ENCODE measurements at places on chromosomes 2 and 18.
A peak's percentile ranks its signal among the peaks of the same experiment; 100 is the strongest.

- DNase-seq, result no peak
Measured at GRCh38 chr2:65602603-65603235, 170.3 kb upstream of the SPRED2 start.

DNA sequence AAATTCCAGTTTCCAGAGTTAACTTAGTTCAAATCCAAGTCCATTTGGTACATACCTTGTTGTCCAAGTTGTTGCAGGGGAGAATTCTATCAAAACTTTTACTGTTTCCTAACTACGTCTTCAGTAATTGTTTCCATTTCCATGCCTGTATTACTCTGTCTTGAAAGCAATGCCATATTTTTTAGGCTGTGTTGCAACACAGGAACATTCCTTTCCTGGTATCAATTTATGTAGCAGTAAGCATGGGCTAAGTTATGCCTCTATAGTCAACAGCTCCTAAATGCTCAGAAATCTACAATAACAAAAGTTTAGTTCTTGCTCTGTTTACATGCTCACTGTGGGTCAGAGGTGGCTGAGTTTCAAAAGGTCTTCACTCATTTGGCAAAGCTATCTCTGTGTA lies 1943.8 kb upstream of the PIK3C3 start:
- DNase-seq, result no peak

DNA sequence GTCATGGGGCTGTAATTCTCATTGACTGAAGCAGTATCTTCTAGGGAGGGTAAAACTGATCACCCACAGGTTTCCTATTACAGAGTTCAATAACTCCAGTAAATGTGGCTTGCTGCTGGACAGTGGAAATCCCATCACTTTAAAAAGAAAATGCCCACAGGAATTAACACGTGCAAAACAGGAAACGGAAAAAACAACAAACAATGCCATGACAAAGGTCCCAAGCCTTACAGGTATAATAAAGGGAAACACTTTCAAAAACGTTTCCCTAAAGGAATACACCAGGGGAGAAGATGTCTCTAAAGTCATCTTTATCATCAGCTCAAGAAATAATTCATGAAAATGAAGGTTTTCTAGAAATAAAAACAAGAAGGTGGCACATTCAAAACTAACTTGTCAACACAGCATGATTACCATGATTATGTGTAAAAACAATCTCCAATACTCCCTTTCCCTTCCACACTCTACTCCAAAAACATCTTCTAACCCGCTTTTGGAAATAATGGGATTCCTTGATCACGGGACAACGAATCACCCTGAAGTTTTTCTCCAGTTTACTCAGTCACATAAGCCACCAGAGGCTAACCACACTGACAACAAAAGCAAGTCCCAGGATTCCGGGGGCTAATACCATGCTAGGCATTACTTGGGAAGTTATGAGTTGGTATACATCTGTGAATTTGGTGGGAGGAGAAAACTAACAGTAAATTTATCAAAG lies 167.9 kb downstream of the TCF4 start:
- DNase-seq, result no peak

- no peak for DNase-seq
Measured at GRCh38 chr2:9392898-9393765, 30.2 kb downstream of the ITGB1BP1 start.

DNA sequence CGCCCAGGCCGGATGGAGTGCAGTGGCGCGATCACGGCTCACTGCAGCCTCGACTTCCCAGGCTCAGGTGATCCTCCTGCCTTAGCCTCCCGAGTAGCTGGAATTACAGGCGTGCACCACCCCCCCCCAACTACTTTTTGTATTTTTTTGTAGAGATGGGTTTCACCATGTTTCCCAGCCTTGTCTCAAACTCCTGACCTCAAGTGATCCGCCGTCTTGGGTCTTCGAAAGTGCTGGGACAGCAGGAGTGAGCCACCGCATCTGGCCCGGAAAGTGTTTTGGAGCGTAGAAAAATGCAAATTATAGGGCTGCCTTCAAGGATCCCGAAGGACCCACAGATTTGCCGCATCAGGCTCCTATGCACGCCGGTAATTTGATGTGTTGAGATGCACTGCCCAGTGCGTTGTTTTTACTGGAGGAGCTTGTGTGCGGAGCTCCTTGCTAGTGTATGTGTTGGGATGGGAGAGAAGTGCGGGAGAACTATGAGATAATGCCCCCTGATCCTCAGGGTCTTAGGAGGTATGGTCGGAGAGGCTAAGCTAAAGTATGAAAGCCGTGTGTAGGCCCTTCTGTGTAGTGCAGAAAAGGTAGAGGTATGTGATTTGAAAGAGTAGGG lies 1.2 kb upstream of the CLASP1 start:
- peak; percentile 1 for DNase-seq

DNA sequence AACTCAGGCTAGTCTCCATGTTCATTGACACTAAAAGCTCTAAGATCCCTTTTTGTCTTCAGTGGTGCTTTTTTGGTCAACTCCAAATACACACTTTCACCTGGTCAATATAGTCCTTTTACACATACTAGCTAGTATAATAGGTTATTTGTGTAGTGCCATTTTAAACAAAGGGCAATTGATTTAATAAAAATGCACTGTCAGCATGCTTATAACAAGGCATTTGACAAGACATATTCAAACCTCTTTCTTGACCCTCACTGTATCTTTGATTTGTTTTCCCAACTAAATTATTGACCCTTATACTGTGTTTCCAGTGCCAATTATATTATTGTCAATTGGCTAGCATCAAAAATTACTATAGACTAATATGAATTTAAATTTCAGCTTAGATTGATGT lies 1117.6 kb upstream of the DDX18 start:
- DNase-seq, result no peak

DNA sequence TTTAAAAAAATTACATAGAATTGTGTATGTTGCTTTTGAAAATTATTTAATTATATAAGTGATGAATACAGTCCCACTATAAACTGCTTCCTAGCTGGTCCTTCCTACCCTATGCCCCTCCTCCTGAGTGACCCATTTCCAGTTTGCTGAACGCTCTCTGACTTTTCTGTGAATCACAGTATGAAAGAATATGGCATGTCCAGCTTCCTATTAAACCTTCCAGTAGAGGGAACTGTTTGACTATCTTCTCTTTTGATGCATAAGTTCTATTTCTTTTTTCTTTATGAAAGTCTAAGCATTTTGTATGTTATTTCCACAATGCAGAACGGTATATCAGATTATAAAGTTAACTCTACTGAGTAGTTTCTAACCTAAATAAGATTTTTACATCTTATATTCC lies 41.3 kb downstream of the PSMG2 start:
- no peak for DNase-seq

DNA sequence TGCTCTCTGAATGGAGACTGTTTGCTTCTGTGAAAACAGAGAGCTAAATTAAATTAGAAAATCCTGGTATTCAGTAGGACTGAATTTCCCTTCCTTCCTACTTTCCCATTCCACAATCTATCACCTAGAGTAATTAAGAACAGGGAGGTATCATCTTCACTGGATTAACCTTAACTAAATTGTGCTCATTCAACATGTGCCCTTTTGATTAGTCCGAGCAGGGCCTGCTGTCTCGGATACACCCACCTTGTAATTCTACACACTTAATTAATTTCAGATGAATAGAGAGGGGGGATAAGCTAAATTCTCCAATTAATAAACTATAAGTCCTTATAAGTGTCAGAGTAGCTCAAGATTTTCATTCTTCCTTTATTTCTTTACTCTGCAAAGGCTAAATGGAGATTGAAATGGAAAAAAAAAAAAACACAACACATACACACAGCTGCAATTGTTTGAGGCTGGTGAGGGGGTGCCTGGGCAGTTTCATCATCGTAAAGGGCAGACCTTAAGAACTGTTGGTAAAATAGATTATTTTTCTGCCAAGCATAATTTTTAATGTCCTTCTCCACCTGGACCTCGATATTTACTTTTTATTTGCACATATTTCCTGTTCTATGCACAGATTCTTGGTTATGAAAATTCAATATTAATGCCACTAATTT lies 157.1 kb upstream of the SIX2 start:
- DNase-seq, result no peak

DNA sequence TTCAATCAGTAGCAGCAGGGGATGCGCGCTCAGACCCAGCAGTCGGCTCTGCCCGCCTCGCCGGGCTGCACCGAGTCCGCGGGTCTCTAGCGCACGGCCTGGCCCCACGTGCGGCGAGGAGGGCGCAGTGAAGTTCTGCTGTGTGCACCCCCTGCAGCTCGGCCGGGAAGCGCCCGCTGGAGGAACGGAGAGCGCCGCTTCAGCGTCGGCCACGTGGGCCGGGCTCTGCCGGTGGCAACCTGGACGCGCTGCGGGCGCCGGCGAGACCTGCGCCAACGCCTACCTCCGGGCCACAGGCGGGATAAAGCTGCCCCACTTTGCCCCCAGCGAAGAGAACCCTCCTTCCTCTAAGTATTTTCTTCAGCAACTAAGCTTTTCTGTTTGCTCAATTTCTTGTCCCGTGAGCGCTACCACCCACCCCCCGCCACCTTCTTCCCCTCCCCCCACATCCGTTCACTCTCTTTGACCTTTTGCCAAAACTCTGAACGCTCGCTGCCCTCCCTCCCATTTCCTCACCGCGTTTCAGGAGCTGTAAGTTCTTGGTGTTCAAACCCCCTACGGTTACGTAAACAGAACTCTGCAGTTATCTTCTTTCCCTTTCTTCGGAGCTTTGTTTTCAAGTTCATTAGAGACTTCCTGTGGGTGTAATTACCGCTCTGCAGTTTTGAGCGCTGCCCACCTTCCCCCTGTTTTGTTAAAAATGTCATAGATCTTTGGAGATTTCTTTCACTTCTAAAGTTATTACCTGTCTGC lies 42.6 kb upstream of the EDAR start:
- peak; percentile 43 for DNase-seq

DNA sequence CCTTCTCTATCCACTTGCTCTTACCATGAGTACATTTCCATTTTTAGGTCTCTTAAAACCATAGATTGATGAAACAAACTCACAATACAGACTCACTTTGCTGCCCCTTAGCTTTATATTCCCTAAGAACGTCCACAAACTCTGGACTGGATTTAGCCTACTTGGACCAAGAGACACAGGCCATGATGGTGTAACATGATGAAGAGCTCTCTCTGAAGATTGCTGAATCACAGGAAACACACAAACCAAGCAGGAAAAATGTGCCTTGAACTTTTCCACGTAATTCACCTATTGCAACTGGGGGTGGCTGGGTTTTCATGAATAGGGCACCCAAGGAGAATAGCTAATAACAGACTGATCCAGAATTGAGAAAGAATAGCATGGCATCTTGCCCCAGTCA lies 201.7 kb upstream of the RBBP8 start:
- DNase-seq, result no peak

DNA sequence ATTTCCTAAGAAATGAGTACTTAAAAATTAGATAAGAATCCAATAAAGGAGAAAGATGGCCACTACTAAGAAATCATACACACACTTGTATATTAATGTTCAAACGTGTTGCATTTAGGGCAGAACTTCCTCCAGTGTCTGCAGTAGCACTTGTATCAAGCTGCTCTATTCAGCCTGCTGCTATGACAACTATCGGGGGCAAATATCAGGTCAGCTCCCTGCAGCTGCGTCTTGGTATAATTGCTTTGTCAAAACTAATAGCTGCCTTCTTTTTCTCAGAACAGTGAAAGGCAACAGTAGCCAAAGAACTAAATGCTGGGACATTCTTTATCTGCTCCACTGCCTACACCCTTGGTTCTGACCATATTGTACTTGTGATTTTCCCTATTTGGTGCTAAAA lies 300.7 kb downstream of the NOL4 start:
- no peak for DNase-seq

- DNase-seq, result peak; percentile 71
Measured at GRCh38 chr2:101697124-101698013, at the start of gene MAP4K4. Gene MAP4K4, plus strand, starts transcription at chr2:101697707. Its CDS starts 374 bp downstream, at chr2:101698081.

GRCh38 chr18:79434607-79435401 lies 39.1 kb downstream of the NFATC1 start:
- no peak for DNase-seq

DNA sequence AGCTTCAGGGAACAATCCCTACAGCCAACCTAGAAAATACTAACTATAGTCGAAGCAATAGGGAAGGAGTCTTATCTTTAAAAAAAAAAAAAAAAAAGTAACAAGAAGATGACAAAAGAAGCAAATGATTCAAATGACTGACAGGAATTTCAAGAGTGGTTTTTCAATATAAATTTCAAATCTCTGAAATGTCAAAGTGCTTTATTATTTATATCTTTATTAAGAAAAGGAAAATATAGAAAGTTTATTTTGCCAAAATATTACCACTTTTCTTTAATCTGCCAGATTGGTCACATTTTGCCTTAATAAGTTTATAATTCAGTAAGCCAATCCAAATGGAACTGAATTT lies 63.5 kb upstream of the HNRNPA3 start:
- DNase-seq, result no peak

- no peak for DNase-seq
Measured at GRCh38 chr2:216354306-216354705, 18.0 kb downstream of the MARCHF4 start.

GRCh38 chr18:71045331-71046065 lies 756.7 kb downstream of the SOCS6 start:
- DNase-seq, result no peak
